Hepatocyte (in vitro differentiated cells): ENCODE measurements at places on chromosomes 11 and 22.

DNA sequence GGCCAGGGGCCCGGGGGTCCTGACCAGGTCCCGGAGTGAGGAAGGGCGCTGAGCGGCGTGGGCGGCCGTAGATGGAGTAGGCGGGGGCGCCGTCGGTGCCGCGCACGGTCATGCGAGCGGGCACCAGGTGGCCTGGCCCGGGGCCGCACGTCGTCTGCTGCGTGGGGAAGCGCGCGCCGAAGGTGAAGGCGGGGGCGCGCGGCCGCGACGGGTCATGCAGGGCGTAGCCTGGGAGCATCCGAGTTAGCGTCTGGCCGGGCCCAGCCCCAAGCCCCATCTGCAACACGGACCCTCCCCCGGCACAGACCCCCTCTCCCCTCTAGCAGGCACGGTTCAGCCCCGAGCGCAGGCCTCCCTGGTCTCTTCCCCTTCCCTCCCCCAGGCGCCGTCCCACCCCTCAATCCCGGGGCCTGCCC is 1.7 kb upstream of the TYMP start:
- H3K4me1 ChIP-seq: peaks cover 40% of the 10 kb centered on the region
- peak; percentile 75 for DNase-seq
- peak overlapping the region; percentile 52 for H3K4me3 ChIP-seq
- H3K36me3 ChIP-seq: no peaks in the 10 kb centered on the region
- peaks cover 11% of the 10 kb centered on the region for H3K27me3 ChIP-seq
- peak overlapping the region; percentile 96 for H3K27ac ChIP-seq

- H3K27ac ChIP-seq: no peak overlapping the region
- no peaks in the 10 kb centered on the region for H3K36me3 ChIP-seq
- H3K27me3 ChIP-seq: peaks cover 37% of the 10 kb centered on the region
- DNase-seq: peak; percentile 23
- no peak overlapping the region for H3K4me3 ChIP-seq
- H3K4me1 ChIP-seq: no peaks in the 10 kb centered on the region
Measured at GRCh38 chr11:107598225-107599139, 7.5 kb downstream of the ELMOD1 start.

GRCh38 chr11:942823-943222 is 17.2 kb downstream of the AP2A2 start:
- peak overlapping the region; percentile 86 for H3K27ac ChIP-seq
- H3K4me1 ChIP-seq: peaks cover 32% of the 10 kb centered on the region
- no peaks in the 10 kb centered on the region for H3K27me3 ChIP-seq
- H3K36me3 ChIP-seq: no peaks in the 10 kb centered on the region
- no peak for DNase-seq

DNA sequence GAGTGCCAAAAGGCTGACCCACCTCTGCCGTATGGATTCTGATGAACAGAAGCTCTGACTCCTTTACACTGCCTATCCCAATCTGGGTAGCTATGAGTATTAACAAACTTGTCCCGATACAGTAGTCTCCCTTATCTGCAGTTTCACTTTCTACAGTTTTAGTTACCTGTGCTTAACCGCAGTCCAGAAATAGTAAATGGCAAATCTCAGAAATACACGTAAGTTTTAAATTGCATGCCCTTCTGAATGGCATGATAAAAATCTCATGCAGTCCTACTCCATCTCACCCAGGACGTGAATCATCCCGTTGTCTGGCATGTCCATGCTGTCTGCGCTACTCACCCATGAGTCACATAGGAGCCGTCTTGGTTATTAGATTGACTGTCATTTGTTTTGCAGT is 68.8 kb downstream of the SNX19 start:
- no peaks in the 10 kb centered on the region for H3K27me3 ChIP-seq
- no peaks in the 10 kb centered on the region for H3K4me1 ChIP-seq
- H3K36me3 ChIP-seq: no peaks in the 10 kb centered on the region
- H3K4me3 ChIP-seq: no peak overlapping the region
- no peak for DNase-seq
- no peak overlapping the region for H3K27ac ChIP-seq

- no peaks in the 10 kb centered on the region for H3K27me3 ChIP-seq
- peaks cover 9% of the 10 kb centered on the region for H3K4me1 ChIP-seq
- H3K27ac ChIP-seq: no peak overlapping the region
- H3K36me3 ChIP-seq: no peaks in the 10 kb centered on the region
- no peak for DNase-seq
Measured at GRCh38 chr11:2466869-2467694, 22.3 kb downstream of the KCNQ1 start.

DNA sequence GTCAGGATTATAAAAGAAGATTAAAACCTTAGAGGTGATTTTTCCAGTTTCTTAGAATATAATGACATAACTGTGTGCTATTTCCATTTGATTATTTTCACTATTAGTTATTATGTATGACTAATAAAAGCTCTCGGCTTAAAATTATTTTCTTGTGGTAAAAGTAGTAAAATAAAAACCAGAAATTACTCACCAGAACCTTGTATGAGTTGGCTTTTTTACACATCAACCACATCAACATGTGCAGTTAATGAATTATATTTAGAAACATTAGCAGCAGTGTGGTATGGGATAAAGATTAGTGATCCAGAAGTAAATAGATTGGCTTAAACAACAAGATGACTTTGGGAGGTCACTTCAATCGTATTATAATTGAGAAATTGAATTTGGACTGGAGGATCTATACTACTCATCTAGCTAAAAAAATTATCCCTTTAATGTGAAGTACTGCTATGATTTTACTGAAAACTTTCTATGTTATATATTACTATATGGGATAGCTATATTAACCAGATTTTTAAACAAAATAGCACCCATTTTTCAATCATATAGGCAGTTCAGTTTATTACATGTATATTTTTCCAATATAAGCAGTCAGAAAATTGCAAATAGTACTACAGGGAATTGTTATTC is 2.8 kb upstream of the BCO2 start:
- DNase-seq: no peak
- H3K4me3 ChIP-seq: no peak overlapping the region
- no peak overlapping the region for H3K27ac ChIP-seq
- H3K4me1 ChIP-seq: no peaks in the 10 kb centered on the region

- no peak for DNase-seq
- H3K4me1 ChIP-seq: no peaks in the 10 kb centered on the region
- no peaks in the 10 kb centered on the region for H3K36me3 ChIP-seq
- H3K4me3 ChIP-seq: no peak overlapping the region
- H3K27me3 ChIP-seq: no peaks in the 10 kb centered on the region
- H3K27ac ChIP-seq: no peak overlapping the region
Measured at GRCh38 chr22:23029521-23030228, 40.6 kb upstream of the GNAZ start.

DNA sequence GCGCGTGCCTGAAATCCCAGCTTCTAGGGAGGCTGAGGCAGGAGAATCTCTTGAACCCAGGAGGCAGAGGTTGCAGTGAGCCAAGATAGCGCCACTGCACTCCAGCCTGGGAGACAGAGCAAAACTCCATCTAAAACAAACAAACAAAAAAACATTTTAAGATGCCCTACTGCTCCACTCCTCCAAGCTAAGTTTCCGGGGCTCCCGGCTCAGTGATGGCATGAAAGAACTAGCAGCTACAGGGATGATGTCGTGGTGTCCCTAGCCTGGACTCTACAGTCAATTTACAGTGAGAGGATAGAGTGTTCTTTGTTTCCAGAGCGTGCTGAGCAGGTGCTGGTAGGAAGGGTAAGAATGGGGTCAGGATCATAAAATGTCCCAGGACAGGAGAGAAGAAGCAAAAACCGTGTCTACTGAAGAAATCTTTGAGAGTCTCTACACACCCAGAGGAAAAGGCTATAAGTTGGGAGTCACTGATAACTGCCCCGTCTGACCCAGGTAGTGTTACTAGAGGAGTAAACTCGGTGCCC is 1.2 kb upstream of the ZBTB3 start:
- H3K4me1 ChIP-seq: peaks cover 12% of the 10 kb centered on the region
- no peak overlapping the region for H3K27ac ChIP-seq
- H3K27me3 ChIP-seq: no peaks in the 10 kb centered on the region
- H3K4me3 ChIP-seq: no peak overlapping the region
- DNase-seq: no peak
- H3K36me3 ChIP-seq: no peaks in the 10 kb centered on the region

DNA sequence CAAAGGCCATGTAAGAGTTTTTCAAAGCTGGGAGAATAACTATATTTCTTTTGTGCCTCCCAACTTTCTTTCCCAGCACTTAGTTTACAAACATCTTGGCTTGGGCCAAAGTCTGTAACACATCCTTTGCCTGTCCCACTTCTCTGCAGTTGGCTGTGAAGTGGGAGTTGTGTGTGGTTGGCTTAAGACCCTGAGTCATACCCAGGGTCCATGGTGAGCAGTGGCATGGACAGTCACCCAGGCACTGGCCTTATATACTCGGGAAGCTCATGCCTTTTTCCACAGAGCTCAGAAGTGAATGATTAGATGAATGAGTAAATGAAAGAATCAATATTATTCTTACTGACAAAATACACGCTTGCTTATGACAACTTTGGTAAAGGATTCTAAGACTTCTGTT is 231.4 kb downstream of the BLID start:
- DNase-seq: no peak
- no peaks in the 10 kb centered on the region for H3K27me3 ChIP-seq
- no peaks in the 10 kb centered on the region for H3K4me1 ChIP-seq
- no peaks in the 10 kb centered on the region for H3K36me3 ChIP-seq

DNA sequence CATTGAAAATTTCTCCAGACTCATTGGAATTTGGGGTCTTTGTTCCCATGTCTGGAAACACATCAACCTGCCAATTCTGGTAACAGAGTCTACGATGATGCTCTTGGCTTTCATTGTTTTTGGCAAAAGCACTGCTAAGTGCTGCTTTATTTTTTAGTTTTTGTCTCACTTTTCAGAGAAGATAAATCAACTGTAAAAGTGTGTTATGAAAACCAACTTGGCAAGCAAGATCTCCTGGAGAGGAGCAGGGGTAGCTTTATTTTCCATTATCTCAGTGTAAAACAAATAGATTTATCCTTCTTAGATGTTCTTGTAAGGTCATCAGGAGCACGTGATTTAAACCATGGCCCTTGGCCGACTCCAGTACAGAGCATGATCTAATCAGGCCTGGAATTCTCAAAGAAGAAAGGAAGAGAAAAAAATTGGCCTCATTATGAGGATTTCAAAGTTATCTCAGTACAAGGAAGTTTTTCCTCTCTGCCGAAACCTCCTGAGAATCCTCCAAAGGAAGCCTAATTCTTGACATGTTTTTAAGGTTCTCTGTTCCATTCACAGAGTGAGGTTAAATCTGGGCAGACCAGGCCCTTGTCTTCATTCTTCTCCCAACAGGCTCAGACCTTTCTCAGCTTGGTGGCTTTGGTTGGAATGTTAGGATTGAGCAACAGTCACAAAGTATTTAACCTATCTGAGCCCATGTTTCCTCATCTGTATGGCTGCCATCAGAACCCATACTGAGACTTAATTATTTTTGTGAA is 16.4 kb upstream of the PAMR1 start:
- peaks cover 45% of the 10 kb centered on the region for H3K4me1 ChIP-seq
- no peaks in the 10 kb centered on the region for H3K27me3 ChIP-seq
- no peak overlapping the region for H3K4me3 ChIP-seq
- H3K36me3 ChIP-seq: no peaks in the 10 kb centered on the region

DNA sequence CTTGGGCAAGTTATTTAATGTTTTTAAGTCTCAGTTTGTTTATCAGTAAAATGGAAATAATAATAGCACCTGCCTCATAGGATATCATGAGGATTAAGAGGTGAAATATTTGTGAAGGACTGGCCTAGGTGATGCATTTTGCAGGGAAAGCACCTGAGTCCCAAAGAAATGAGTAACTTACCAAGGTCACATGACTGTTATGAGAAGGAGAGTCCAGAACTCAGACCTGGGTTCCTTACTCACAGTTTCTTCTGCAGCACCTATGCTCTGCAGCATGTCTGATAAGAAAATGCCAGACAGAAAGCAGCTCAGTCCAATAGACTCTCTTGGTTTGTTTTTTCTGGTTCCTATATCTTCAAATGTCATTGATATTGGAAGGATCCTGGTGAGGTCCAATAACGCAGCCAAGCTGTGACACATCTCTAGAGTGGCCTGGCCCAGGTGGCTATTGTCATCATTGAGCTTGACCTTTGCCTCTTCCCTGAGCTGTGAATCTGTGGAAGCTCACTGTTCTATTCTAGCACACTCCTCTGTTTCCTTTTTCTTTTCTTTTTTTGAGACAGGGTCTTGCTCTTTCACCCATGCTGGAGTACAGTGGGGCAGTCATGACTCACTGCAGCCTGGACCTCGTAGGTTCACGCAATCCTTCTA is 174.7 kb upstream of the NAV2 start:
- H3K27ac ChIP-seq: no peak overlapping the region
- no peaks in the 10 kb centered on the region for H3K4me1 ChIP-seq
- no peaks in the 10 kb centered on the region for H3K36me3 ChIP-seq

DNA sequence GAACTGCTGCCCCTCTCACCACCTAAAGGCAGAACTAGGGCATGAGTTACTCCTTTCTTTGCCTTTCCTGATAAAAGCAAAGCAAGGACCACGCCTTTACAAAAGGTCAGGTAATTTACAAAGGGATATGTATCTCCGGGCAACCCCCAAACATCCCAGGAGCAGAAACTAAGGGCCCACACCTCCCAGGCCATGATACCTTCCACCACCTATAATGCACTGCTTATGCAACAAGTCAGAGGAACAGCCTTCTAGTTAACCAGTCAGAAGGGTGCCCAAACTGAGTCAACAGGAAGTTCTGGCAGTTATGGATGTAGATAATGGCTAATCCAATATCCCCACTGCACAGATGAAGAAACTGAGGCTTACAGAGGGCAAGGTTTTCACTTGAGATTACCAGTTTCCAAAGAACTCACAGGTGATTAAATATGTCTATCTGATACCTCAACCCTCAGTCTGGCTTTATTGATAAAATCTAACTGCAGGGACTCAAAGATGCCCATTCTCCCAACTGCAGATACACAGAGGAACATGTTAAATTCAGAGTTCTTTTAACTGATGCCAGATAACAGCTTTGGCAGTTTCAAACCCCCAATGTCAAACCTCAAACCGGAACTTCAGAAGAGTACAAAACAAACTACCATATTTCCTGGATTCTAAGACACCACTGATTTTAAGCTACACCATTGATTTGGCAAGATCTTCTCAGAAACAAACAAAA is 16.8 kb upstream of the CASTOR1 start:
- H3K27me3 ChIP-seq: no peaks in the 10 kb centered on the region
- no peak overlapping the region for H3K4me3 ChIP-seq
- peak overlapping the region; percentile 86 for H3K27ac ChIP-seq
- peaks cover 44% of the 10 kb centered on the region for H3K4me1 ChIP-seq
- no peak for DNase-seq
- no peaks in the 10 kb centered on the region for H3K36me3 ChIP-seq

DNA sequence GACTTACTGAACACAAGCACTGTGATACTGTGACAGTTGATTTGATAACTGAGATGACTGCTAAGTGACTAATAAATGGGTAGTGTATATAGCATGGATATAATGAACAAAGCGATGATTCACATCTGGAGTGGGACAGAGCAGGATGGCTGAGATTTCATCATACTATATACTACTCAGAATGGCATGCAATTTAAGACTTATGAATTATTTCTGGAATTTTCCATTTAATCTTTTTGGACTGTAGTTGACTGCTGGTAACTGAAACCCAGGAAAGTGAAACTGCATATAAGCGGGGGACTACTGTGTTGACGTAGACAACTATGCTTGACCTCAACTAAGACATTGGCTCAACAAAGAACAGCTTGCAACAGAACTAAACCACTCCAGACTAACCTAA is 20.0 kb upstream of the NUCB2 start:
- H3K4me1 ChIP-seq: peaks cover 5% of the 10 kb centered on the region
- H3K36me3 ChIP-seq: no peaks in the 10 kb centered on the region
- H3K4me3 ChIP-seq: no peak overlapping the region
- peak; percentile 35 for DNase-seq
- H3K27me3 ChIP-seq: no peaks in the 10 kb centered on the region

- H3K4me3 ChIP-seq: no peak overlapping the region
- no peak for DNase-seq
Measured at GRCh38 chr11:94938095-94939055, 35.0 kb downstream of the CWC15 start.
